ENCODE measurements at places on chromosomes 5 and 9.

DNA sequence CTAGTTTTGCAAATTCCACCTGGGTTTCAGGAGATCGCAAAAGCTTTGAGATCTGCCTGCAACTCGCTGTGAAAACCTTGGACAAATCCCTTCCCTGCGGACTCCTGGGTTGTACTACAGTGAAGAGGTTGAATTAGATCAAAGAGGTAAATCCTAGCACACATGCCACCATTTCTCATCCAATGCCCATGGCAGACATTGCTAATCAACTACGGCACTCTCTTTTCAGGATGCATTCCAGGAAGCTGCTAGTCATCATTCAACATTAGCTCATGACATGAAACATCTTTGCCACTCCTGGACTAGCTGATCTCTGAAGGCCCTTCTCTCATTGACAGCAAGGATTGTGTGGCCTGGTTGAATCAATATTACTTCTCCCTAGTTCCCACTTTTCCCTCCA is 46.1 kb downstream of the PCDH1 start:
- DNase-seq, result no peak

- no peak for DNase-seq
Observed at GRCh38 chr5:116144103-116144502, 59.3 kb downstream of the COMMD10 start.

DNA sequence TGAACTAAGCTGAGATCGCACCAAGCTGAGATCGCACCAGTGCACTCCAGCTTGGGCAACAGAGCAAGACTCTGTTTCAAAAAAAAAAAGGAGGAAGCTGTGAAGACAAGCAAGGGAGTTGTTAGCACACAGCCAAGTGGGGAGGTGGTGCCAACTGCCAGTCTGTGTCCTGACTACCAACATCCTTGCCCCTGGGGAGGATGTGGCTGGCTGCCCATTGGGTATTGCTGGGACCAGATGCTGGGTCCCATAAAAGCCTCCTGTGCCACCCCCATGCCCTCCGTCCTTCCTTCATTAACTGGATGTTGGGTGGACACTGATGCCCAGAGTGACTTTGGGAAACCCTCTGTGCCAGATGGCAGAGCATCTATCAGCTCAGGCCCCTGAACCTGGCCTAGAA is 157.1 kb upstream of the COL5A1 start:
- DNase-seq, result peak; percentile 24

DNA sequence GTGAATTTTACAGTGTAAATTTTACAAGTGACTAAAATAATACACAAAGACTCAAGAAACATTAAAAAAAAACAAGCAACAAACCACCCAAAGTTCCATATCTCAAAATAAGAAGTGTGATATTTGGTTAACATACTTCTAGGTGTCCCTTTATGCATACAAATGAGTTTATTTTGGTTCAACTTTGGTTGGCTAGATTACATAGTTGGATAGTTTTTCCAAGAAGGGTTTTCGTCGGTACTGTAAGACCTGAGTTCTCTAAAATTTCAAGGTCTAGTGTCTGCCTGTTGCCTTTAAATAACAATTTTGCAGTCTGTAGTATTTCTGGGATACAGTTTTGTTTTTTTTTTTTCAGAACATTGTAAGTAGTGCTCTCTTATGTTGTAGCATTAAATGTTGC is 58.8 kb upstream of the JAK2 start:
- no peak for DNase-seq

DNA sequence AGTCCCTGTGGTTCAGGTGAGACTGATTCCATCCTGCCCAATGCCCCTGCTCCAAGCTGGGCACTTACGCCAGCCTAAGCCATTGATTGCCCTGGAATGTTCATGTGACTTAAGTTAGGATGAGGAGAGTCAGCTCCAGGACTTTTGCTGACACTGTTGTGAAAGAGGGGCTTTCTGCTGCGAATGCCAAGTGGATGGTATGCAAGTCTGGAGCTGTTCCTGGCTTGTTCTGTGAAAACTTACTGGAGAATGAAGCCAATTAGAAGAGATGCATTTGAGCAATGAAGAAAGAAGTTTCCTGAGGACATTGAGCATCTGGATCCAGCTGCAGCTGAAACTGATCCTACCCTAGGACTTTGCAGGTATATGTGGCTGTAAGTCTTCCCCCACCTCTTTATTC is 61.2 kb upstream of the ZFR start:
- no peak for DNase-seq

GRCh38 chr9:15856591-15856990 is 303.7 kb downstream of the CCDC171 start:
- DNase-seq, result no peak

Data from inflammatory macrophage (primary cell).